Right atrium auricular region (tissue), 2 donors: ENCODE measurements at places on chromosomes 2 and 18. TPM values are rescaled to one million over a fixed set of nuclear protein-coding genes. Genes with fewer than 3 reads are reported as not detected.

MATN3 gene
- not detected for total RNA-seq

GRCh38 chr18:5030636-5031035 is 166.4 kb downstream of the AKAIN1 start:
- no peak overlapping the region for H3K27ac ChIP-seq
- H3K4me1 ChIP-seq, result no peaks in the 10 kb centered on the region
- no peak overlapping the region for H3K4me3 ChIP-seq
- no peaks in the 10 kb centered on the region for H3K27me3 ChIP-seq

DNA sequence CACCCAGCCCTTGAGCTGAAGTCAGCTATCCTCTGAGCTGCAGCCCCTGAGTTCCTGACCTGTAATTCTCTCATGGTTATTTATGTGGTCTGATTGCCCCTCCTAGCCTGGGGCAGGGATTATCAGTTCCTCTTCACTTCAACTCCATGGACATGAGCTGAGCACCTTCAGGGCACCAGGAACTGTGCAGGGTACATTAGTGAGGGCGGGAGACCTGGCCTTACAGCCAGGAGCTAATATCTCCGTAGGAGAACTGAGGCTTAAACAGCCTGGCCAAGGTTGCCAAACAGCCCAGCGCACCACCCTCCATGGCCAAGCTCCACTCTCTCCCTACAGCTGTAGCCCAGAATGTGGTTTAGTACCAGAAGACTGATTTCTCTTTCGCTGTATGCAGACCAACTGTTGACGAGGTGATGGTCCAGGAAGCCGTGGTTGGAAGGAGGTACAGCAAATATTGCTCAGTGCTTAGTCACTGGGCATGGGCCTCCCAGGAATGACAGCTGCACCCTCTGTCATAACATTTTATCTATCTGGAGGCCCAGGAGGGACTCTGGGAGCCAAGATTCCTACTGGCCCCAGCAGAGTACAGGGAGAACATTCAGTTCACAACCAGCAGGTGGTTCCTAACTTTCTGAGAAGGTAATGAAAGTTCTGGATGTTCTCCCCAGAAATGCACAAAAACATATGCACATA is 228.7 kb upstream of the SIX2 start:
- H3K4me3 ChIP-seq, result no peak overlapping the region
- peaks cover 31% of the 10 kb centered on the region for H3K4me1 ChIP-seq
- no peaks in the 10 kb centered on the region for H3K36me3 ChIP-seq
- DNase-seq, result peak; percentile 80

DNA sequence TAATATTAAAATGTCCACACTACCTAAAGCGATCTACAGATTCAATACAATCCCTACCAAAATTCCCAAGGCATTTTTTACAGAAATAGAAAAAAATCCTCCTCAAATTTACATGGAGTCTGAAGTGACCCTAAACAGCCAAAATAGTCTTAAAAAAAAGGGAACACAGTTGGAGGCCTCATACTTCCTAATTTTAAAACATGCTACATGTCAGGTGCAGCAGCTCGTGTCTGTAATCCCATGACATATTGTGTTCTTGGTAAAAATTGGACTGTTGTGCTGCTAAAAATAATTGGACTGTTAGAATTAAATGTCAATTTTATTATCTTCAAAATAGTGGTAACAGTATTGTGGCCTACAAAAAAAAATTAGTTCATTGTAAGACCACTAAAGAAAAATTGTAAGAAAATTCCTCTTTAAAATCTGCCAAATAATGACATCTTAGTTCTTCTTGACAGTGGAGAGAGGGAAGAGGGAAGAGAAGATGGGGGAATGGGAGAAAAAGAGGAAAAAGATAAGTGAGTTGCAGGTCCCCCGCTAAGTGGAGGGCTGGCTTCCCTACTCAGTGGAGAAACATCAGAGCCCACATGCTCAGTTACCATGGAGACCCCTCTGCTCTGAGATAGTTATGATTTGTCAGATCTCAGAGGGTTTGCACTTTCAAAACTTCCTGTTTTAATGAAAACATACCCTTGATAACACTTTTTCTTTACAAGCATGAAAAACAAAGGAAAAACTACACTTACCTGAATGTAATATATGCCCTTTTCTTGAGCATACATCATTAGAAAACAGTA is 46.5 kb downstream of the UNC50 start:
- H3K27me3 ChIP-seq, result no peaks in the 10 kb centered on the region
- no peak overlapping the region for H3K4me3 ChIP-seq

DNA sequence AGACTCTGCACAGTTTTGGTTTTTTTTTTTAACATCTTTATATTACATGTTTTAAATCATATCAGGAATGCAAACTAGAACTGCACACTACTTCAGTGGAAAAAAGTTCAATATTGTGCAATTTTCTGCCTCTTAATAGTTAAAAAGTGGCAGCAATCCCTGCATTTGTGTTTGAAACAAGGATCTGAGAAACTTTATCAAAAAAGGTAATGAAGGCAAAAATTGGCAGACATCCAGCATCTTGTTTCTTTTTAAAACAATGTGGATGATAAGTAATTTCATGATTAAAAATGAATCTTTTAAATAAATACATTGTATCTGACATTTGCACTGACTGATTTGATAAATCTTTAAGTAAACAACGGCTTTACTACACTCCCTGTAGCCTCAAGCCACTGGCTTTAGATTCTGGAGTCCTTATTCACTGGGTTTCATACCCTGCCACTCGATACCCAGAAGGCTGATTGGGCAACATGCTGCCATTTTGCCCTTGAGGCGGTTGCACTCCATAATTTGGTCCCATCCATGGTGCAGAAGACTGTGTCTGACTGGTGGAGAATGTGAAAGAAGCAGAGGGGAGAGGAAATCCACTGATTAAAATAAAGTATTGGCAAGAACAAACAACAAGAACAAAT is 21.6 kb upstream of the C2orf42 start:
- H3K4me3 ChIP-seq, result no peak overlapping the region
- H3K27me3 ChIP-seq, result no peaks in the 10 kb centered on the region
- no peak for DNase-seq

DNA sequence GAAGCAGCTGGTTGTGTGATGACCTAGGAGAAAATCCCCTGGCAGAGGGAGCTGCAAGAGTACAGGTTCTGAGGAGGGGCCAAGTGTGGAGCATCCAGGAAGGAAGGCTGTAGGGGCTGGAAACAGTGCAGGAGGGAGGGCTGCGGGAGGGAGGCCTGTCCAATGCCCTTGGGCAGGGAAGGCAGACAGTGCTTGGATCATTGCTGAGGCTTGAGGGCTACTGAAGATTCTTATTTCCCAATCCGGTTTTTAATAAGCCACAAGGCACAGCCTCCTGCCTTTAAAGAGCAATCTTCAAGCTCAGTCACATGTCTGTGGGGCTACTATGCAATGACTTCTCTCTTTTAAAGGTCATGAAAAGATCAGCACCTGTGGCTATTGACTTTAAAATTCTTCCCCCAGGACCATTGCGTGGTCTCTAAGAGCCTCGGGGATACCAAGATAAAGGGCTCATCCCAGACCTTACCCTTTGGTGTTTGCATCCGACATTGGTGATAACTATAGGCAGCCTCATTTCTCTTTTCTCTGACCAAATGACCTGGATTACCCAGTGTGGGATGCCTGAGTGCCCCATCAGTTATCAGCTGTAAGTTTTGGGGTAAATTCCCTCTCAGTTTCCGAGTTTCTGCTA is 149.6 kb downstream of the DOCK10 start:
- H3K4me3 ChIP-seq, result no peak overlapping the region
- H3K36me3 ChIP-seq, result no peaks in the 10 kb centered on the region
- H3K27ac ChIP-seq, result no peak overlapping the region
- H3K27me3 ChIP-seq, result no peaks in the 10 kb centered on the region
- no peaks in the 10 kb centered on the region for H3K4me1 ChIP-seq

DNA sequence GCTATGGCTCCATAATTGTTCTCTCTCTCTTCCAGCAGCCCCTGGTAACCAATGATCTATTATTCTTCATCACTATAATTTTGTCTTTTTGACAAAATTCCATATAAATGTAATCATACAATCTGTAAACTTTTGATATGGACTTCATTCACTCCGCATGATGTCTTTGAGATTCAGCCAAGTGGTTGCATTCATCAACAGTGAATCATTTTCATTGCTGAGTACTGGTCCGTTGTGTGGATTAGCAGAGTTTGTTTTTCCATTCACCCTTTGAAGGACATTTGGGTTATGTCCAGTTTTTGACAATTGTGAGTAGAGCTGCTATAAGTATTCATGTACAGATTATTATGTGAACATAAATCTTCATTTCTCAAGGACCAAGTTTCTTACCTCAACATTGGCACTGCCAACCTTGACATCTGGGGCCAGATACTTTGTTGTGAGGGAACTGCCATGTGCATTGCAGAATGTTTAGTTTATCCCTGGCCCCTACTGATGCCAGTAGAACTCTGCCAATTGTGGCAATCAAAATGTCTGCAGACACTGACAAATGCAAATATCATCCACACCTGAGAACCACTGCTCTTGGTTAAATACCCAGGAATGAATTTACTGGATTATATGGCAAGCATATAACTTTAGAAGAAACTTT is 48.4 kb upstream of the BCL2L11 start:
- H3K4me3 ChIP-seq, result no peak overlapping the region
- no peaks in the 10 kb centered on the region for H3K36me3 ChIP-seq
- peaks cover 9% of the 10 kb centered on the region for H3K4me1 ChIP-seq
- no peak for DNase-seq
- no peak overlapping the region for H3K27ac ChIP-seq

DNA sequence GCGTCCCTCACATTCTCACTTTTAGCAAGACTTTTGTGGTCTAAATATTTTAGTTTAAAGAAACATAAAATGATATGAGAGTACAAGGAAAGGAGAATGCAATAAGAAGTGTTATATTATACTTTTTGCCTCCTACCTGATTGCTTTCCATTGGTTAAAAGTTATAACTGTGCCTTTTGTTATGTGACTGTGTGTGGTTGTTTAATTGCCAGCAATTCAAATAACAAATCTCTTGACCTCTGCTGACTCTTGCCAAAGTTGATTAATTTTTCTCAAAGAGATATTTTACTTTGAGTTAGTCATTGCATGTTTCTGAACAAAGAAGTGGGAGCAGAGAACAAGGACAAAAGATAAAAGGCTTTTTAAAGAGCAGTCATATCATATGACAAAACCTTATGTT is 599.5 kb downstream of the SUCLG1 start:
- no peak overlapping the region for H3K27ac ChIP-seq
- no peak for DNase-seq
- H3K4me3 ChIP-seq, result no peak overlapping the region
- H3K27me3 ChIP-seq, result no peaks in the 10 kb centered on the region

DNA sequence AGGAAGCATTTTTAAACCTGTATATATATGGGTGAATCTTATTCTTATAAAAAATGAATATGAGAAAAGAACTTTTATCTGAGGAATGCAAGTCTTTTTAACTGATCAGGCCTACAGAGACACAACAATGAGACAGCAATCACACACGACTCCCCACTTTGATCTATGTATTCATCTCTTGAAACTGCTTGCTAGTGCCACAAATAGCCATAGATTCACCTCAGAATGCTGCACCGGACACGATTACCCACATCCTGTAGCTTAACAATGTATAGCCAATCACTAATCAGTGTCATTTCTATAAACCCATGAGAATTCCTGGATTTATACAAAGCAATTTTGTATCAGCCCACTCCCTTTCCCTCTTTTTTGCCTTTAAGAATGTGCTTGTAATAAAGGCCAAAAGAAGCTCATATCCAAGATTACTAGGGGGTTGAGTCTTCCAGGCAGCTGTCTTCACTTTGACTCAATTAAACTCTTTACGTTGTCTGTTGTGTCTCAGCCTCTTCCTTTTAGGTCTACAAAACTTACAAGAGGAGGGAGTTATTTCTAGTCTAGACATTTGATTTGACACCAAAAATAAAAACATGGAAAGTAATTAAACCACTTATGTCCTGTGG is 94.9 kb downstream of the MBD2 start:
- H3K36me3 ChIP-seq, result no peaks in the 10 kb centered on the region
- no peaks in the 10 kb centered on the region for H3K27me3 ChIP-seq
- DNase-seq, result no peak
- H3K27ac ChIP-seq, result no peak overlapping the region
- no peaks in the 10 kb centered on the region for H3K4me1 ChIP-seq

DNA sequence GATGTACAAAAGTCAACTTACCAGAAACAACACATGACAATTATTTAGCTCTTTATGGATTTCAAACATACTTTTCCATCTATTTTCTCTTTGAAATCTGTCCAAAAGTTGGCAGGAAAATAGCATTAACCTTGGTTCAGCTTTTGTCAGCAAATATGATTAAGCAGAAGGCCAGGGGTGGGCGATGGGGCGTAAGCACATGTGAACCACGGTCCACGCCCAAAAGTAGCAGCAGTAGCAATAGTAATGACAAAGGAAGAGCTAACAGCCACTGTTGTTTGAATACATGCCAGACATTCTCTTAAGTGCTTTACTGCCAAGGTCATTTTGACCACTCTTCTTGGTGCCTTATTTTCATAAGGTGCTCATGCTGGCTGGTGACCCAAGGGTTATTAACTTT is 73.5 kb downstream of the ANTXR1 start:
- H3K36me3 ChIP-seq, result no peaks in the 10 kb centered on the region
- no peak overlapping the region for H3K4me3 ChIP-seq
- no peaks in the 10 kb centered on the region for H3K27me3 ChIP-seq
- H3K27ac ChIP-seq, result no peak overlapping the region
- H3K4me1 ChIP-seq, result no peaks in the 10 kb centered on the region

CD28 gene
- total RNA-seq, result 0.55 TPM

DNA sequence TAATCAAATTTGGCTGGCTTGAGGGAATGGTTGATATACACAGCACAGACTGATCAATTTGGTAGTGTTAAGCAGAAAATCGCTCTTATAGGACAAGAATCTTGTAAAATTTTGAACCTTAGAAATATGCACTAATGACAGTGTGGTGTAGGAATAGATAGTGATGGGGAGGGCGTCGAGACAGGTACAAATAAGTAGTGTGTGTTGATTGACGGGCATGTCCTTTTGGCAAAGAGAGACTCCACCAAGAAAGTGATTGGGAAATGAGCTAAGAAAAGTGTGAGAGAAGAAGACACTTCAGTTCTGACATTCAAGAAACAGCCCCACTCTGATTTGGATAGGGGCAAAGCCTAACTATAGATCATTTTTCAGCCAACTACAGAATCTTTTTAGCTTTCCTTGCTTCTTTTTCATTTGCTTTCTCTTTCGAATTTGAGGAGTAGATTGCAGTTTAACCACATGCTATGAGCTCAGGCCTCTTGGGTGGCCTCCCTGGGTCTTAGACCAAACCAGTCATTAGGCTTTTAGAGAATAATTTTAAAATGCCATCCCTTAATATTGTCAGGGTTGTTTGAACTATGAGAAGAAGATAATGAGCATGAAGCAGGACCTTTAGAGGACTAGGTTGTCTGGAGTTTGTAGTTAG is 127.1 kb downstream of the CERS6 start:
- H3K27ac ChIP-seq, result peak overlapping the region; percentile 61
- H3K36me3 ChIP-seq, result no peaks in the 10 kb centered on the region
- H3K4me1 ChIP-seq, result peaks cover 25% of the 10 kb centered on the region
- DNase-seq, result no peak
- H3K27me3 ChIP-seq, result no peaks in the 10 kb centered on the region
- no peak overlapping the region for H3K4me3 ChIP-seq
